ENCODE measurements at places on chromosomes 4 and X.

DNA sequence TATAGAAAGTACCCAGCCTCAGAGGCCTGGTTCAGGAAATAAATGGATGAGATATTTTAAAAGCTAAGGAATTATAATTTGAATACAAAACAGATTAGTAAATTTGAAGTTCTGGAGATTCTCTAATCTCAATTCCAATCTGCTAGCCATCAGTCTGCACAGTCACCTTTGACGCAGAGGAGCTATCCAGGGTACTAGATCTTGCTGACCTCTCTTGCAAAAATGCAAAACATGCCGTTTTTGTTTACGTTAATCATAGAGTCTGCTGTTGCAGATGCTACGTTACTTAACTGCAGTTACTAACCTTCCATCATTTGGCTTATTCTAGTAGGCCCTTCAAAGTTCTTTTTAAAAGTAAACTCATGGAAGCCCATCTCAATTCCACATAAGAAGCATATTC is 10.4 kb downstream of the CCSER1 start:
- no peak for DNase-seq

DNA sequence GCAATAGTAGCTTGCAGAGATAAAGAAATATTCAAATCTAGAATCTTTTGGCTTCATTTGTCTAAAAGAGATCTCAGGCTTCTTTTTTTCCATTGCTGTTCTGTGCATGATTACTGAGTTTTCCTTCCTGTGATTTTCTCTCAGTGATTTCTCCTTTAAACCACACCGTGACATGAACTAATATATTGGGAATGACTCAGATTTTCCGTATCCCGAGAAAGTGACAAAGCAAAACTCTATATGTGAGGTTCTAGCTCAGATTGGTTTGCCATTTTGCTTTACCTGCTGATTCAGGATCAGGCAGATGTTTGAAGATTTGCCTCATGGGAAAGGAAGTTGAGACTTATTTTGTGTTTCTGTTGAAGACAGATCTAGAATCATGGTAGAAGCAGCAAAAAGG is 59.4 kb downstream of the MTHFD2L start:
- no peak for DNase-seq

DNA sequence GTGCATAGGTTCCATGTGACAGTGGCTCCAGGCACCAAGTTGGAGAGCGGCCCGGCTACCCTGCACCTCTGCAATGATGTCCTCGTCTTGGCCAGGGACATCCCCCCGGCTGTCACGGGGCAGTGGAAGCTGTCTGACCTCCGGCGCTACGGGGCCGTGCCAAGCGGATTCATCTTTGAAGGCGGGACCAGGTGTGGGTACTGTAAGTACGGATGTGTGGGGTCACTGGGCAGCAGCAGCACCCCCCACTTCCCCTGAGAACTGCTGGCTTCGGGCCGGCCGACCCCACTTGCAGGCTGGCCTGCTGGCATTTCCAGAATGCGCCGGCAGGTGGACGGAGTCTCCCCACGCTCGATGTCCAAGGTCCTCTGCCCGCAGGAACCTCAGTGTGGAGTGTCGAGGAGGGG is 13.2 kb downstream of the DOK7 start:
- no peak for DNase-seq

- peak; percentile 53 for DNase-seq
These were observed 540 bp downstream of the ZNF721 start for GRCh38 chr4:498328-498904.

- no peak for DNase-seq
These were observed 25.7 kb upstream of the PCDH19 start for GRCh38 chrX:100435726-100436125.

DNA sequence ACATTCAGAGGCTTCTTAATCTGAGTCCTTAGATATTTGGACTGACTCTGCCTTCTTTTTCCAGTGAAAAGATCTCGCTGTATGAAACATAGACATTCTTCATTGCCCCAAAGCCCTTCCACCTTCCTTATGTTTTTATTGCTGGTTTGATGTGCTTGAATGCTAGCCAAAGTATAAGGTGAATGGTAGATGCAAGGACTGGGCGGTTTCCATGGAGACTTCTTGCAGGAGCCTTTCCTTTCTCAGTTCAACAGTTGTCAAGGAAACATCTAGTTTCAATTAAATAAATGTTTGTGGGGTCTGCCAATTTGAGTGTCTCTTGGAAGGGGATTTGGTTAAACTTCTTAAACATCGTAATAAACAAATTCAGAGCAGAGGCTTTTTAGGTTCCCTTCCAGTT is 46.0 kb downstream of the REPS2 start:
- DNase-seq: no peak

- DNase-seq: peak; percentile 10
These were observed 189.6 kb downstream of the BCOR start for GRCh38 chrX:39907964-39908661.

DNA sequence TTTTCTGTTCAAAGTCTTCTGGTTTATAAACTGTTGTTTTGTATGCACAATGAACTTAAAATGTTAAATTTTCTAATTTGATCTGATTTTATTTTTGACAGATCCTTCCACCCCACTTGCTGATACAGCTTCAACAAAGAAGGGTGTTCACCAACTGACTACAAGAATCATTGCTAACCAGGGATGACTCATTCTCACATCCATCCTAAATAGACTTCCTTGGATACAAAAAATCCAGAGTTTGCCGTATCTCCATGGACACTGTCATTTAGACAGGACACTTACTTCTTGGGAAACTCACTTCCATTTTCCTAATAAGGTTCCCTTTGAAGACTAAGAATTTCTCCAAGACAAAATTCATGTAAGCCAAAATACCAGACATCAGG is 111.6 kb upstream of the NWD2 start:
- peak; percentile 17 for DNase-seq

- DNase-seq: no peak
These were observed 762.6 kb downstream of the PCDH18 start for GRCh38 chr4:136769717-136770116.

DNA sequence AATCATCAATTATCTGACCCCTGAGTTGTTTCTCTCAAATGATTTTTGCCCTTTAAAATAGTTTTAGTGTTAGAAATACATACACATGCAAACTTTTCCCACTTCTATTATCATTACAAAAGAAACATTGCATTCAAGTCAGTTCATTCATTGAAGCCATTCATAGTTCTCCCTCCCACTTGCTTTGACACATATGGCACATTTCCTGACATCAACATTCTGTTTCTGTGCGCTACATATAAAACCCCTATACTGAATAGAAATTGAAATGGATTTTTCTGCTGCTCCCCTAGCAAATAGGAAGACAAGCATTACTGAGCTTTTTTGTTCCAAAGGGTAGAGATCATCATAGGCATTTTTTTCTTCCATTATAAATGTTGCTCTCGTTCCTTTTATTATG is 497.9 kb upstream of the PCDH10 start:
- DNase-seq: no peak

DNA sequence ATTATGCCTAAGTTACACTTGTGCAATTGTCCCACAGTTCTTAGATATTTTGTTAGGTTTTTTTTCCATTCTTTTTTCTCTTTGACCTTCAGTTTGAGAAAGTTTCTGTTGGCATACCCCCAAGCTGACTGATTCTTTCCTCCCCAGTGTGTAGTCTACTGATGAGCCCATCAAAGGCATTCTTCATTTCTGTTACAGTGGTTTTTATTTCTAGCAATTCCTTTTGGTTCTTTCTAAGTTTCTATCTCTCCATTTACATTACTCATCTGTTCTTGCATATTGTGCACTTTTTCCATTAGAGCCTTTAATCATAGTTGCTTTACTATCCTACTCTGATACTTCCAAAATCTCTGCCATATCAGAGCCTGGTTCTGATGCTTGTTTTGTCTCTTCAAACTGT is 31.9 kb downstream of the CASP6 start:
- DNase-seq: no peak

DNA sequence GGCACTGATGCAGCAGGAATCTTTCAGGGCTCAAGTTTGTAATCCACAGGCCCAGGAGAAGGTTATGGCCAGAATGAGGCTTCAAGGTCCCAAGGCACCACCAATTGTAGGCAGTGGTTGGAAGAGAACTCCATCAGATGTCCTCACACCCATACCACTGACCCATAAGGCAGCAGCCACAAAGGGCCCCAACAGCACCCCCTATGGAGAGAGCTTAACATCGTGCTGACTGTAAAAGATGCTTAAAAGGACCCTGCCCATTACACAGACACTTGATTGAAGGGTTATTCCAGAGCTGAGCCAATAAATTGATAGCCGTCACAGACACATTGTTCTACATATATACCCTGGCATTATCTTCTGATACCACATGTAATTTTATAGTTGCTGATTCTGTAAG is 113.7 kb downstream of the SOWAHB start:
- peak; percentile 27 for DNase-seq

DNA sequence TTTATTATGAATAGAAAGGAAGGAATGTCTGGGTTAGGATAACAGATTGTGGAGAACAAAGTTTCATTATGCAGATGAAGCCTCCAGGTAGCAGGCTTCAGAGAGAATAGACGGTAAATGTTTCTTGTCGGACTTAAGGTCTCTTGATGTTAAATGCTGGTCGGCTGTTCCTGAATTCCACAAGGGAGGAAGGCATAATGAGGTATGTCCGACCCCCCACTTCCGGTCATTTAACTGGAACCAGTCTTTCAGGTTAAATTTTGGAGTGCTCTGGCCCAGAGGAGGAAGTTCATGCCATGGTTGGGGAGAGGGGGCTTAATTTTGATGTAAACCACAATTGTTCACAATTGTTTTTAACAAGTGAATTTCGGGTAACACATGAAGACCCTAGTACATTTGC is 158.1 kb upstream of the VCX3A start:
- no peak for DNase-seq

DNA sequence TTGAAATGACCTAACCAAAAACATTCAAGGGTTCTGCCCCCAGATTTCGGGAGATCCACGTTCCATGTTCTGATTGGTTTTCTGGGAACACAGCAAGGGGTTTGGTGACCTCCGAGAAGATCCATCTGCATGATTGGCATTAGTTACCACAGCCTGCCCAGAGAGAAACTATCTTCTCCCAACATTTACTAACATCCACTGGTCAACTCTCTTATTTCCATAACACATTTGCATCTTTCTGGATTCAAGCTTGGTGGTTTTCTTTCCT is 15.6 kb downstream of the SHOX start:
- no peak for DNase-seq

- DNase-seq: peak; percentile 27
These were observed 139.5 kb downstream of the ANKRD50 start for GRCh38 chr4:124573056-124573455.

DNA sequence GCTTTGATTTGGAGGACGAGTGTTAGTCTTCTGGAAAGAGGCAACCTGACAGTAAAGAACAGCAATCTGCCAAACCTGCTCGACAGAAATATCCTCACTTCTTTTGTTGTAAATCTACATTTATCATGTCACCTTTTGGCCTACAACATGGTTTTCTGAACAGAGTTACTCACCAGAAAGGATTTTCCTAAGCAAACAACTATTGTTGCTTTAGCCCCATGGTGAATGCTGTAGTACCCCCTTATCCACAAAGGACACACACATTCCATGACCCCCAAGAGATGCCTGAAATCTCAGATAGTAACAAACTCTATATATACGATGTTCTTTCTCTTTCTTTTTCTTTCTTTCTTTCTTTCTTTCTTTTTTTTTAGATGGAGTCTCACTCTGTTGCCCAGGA is 42.7 kb downstream of the TMEM150C start:
- DNase-seq: peak; percentile 5

DNA sequence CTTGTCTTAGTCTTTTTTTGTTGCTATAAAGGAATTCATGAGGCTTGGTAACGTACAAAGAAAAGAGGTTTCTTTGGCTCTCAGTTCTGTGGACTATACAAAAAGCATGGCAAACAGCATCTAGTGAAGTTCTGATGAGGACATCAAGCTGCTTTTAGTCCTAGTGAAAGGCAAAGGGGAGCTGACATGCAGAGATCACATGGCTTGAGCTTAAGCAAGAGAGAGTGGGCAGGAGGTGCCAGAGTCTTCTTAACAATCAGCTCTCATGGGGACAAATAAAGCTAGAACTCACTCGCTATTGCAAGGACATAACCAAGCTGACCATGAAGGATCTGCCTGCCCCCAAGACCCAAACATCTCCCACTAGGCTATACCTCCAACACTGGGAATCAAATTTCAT is 1063.1 kb downstream of the PCDH7 start:
- peak; percentile 8 for DNase-seq

DNA sequence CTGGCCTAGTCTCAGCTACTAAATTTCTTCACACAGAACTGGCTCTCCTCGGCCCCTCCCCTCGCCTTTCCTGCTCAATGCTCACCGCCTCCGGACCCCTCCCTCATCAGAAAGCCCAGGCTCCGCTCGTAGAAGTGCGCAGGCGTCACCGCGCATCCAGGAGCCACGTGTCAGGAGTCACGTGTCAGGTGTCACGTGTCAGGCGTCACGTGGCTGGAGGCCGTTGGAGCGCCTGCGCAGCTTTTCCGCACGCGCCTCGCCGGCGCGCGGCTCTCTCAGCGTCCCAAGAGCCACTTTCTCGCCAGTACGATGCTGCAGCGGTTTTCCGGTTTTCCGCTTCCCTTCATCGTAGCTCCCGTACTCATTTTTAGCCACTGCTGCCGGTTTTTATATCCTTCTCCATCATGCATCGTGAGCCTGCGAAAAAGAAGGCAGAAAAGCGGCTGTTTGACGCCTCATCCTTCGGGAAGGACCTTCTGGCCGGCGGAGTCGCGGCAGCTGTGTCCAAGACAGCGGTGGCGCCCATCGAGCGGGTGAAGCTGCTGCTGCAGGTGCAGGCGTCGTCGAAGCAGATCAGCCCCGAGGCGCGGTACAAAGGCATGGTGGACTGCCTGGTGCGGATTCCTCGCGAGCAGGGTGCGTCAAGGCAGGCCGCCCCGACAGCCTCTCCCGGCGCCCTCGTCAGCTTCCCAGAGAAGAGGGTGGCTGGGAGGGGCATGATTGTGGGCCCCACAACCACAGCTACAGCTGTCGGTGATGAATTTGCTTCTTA is at the start of gene SLC25A31:
Gene SLC25A31 (plus strand): TSS at position 259 of the 772 bp plus-strand sequence. CDS start 146 bp downstream, at position 405.
- DNase-seq: no peak

- no peak for DNase-seq
These were observed 70.8 kb upstream of the CHRDL1 start for GRCh38 chrX:110866421-110866820.

GRCh38 chr4:88908003-88908402 is 149.0 kb downstream of the FAM13A start:
- no peak for DNase-seq

DNA sequence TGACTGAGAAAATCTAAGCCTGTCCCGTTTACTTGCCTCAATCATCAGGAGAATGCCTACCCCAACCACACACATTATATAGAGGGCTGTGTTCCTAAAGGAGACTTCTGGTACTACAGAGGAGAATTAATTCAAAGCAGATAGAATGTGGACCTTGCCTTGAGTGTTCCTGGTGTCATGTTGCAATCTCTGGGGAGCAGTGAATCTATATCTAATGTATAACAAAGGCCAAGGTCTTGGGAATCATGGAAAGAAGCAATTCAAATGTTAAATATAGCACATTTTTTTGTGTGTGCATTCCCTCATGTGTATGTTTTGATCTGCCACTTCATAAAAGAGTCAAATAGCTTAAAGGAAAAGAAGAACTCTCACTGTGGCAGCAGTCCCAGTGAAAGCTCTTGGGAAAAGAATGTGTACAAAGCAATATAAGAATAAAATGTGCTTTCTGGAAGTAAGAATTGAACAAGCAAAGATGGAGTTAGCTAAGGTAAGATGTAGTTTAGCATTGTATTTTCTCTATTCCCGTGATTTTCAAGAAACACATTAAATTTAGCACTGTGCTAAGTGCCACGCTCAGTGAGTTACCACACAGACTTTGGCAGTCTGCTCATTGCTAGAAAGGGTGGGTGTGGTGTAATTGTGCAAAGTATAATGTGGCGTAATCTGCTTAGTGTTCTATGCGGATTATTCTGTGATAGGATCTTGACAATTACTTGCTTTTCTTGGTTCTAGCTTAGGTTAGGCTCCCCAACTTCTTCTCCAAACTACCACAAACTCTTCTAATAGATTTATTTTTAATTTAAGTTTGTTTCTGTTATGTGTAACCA is 13.7 kb downstream of the ADH6 start:
- peak; percentile 3 for DNase-seq
